Lung (tissue), 17 donors: ENCODE measurements at places on chromosomes 7 and 10. TPM values are rescaled to one million over a fixed set of nuclear protein-coding genes. Genes with fewer than 3 reads are reported as not detected.

FIS1 gene
- 109 TPM for total RNA-seq

SRGN gene
- 188 TPM for total RNA-seq

POU6F2 gene
- total RNA-seq = 0.18 TPM

SHH gene
- 4.1 TPM for total RNA-seq

LRIT1 gene
- total RNA-seq = not detected

- no peak overlapping the region for H3K4me3 ChIP-seq
- H3K4me1 ChIP-seq = no peaks in the 10 kb centered on the region
- H3K36me3 ChIP-seq = no peaks in the 10 kb centered on the region
- H3K27ac ChIP-seq = no peak overlapping the region
These were observed 128.3 kb upstream of the POT1 start for GRCh38 chr7:125057963-125058362.

GRCh38 chr10:36269222-36269621 is 627.1 kb upstream of the FZD8 start:
- H3K36me3 ChIP-seq = no peaks in the 10 kb centered on the region
- no peak for DNase-seq
- no peaks in the 10 kb centered on the region for H3K4me1 ChIP-seq
- H3K27ac ChIP-seq = no peak overlapping the region
- H3K4me3 ChIP-seq = no peak overlapping the region

- H3K36me3 ChIP-seq = no peaks in the 10 kb centered on the region
- no peaks in the 10 kb centered on the region for H3K27me3 ChIP-seq
- no peak for DNase-seq
- no peak overlapping the region for H3K4me3 ChIP-seq
- peaks cover 2% of the 10 kb centered on the region for H3K4me1 ChIP-seq
- H3K27ac ChIP-seq = no peak overlapping the region
These were observed 152.2 kb downstream of the CYP26A1 start for GRCh38 chr10:93225938-93226337.

DNA sequence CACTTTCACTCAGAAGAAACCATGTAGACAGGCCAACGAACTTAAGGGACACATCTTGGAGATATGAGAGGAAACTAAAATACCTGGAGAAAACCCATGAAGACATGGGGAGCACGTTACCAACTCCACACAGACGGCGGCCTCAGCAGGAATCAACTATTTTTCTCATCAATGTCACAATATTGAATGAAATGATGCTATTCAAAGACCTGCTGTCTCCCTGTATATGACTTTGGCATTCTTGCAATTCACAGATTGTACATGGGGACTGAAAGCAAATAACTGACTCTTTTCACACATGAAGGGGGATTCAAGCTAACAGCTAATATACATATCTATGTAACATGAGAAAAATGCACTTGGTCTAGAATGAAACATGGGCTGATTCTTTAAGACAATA is 869.0 kb downstream of the NXPH1 start:
- no peak for DNase-seq
- no peaks in the 10 kb centered on the region for H3K36me3 ChIP-seq
- H3K4me1 ChIP-seq = no peaks in the 10 kb centered on the region
- no peaks in the 10 kb centered on the region for H3K27me3 ChIP-seq
- H3K27ac ChIP-seq = no peak overlapping the region

GRCh38 chr10:121362026-121362425 is 236.2 kb downstream of the FGFR2 start:
- DNase-seq = no peak
- no peaks in the 10 kb centered on the region for H3K36me3 ChIP-seq
- no peak overlapping the region for H3K4me3 ChIP-seq
- H3K4me1 ChIP-seq = no peaks in the 10 kb centered on the region

DNA sequence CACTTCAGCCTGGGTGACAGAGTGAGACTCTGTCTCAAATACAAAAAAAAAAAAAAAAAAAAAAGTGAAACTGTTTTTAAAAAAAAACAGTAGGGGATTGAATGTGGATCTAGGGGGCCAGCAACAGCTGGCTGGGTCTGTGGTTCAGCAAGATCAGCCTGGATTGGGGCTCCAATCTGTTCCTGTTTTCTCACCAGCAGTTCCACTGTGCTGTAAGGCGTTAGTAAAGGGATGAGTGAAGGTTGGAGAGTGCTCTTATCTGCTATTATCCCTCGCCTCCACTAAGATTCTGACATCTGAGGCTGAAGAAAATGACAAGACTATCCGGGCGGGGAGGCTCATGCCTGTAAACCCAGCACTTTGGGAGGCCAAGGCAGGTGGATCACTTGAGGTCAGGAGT is 41.6 kb upstream of the GTF2IRD1 start:
- no peak overlapping the region for H3K27ac ChIP-seq
- H3K4me3 ChIP-seq = no peak overlapping the region
- DNase-seq = no peak
- no peaks in the 10 kb centered on the region for H3K4me1 ChIP-seq
